ENCODE measurements at places on chromosomes 7 and 10.

GRCh38 chr10:35012781-35013180 lies 77.4 kb downstream of the CUL2 start:
- no peak for DNase-seq

- DNase-seq, result no peak
These were observed 44.8 kb downstream of the PALS2 start for GRCh38 chr7:24617957-24618616.

DNA sequence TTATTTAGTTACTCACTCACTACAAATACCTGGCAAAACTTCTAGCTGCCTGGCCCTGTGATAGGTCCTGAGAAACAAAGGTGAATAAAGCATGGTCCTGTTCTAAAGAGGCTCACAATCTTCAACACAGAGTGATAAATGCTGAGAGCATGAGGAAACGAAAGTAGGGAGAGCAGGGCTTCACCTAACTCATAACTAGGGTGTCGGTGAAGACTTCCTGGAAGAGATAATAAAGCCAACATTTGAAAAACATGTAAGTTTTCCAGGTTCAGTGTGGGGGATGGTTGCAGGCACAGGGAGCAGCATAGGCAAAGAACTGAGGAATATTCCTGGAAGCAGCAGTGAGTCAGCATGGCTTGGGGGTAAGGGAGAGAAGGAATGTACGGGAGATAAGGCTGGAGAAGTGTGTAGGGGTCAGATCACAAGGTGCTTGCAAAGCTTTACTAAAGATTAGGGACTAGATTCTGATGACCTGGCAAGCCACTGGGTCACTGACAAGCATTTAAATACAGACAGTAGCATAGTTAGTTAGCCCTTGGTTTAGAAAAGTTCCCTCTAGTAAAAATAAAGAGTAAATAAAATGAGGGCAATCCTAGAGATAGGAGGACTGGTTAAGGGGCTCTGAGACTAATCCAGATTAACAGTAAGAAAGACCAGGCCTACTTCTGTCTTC lies 5.1 kb downstream of the KEL start:
- DNase-seq, result no peak

GRCh38 chr10:42755028-42755451 lies 27.6 kb upstream of the BMS1 start:
- DNase-seq, result peak; percentile 10

GRCh38 chr7:81627536-81628287 lies 142.1 kb downstream of the HGF start:
- no peak for DNase-seq

DNA sequence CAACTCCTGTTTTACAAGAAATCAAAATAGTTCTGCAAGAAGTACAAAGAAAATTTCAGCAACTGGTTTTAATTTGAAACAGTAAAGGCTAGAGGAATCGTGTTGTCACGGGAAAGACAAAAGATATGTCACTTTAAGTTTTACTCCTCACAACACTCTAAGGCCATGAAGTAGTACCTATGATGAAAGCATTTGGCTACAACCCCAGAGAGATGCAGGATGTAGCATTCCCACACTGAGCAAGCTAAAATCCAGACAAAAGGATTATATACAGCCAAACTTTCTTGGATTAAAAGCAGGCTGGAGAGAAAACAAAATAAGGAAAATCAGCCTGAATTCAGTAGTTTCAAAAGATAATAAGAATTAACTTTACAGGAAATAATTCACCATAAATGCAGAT lies 245.5 kb upstream of the STEAP1 start:
- DNase-seq, result no peak

DNA sequence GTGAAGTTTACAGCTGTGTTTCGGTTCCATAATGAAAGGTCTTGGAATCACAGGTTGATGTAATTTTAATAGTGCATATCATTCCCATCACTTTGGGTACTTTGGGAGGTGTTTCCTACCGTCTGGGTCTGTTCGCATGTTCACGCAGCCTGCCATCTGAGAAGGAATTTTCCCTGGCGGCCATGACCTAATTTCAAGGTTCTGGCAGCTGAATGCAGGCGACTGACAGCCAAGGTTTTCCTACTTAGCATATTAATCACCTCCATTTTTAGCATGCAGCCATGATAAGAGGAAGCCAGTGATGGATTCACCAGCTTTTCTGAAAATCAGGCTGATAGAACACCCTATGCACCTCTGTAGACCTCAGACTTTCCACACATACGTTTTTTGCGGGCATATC lies 319.1 kb upstream of the TMEM229A start:
- no peak for DNase-seq

- DNase-seq, result peak; percentile 37
These were observed 53.6 kb downstream of the PYROXD2 start for GRCh38 chr10:98361131-98362025.

- DNase-seq, result no peak
These were observed 74.8 kb upstream of the CXCL12 start for GRCh38 chr10:44459671-44460070.

DNA sequence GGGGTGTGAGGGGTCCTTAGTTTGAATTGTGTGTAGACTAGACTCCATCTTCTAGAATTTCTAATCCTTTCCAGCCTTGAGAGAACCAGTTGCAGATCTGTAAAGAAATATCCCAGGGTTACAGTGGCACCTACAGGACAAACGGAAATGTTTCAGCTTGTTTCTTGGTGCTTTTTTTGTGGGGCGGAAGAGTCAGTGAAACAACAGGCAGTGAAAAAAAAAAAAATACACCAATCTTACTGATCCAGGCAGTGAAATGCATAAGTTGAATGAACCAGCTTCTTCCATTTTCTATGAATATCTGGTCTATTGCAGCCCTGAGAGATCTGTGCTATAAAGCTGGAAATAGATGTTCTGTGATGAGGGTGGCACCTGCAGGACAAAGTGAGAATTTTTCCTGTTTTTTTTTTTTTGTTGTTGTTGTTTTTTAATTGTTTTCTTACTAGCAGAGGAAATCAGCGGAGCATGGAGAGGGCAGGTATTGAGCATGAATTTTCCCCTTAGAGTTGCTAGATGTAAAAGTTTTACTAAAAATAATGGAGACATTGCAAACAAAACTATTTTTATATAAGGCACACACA lies 81.9 kb upstream of the DYNC1I1 start:
- DNase-seq, result no peak

DNA sequence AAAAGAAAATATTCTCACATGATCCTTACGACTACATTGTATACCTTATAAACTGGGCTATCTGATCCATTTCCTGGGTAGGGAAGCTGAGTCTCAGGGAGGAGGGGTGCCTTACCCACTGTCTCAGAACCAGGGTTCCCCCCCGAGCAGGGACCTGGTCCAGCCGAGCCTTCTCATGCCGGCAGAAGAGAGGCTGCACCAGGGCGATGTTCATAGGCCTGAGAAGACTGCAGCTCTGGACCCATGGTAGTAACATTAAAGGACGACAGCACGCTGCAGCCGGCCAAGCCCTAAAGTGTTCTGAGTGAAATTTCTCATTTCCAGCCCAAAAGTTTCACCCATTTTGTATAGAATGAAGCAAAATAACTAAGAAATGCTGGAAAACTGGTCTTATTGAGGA lies 163.0 kb upstream of the TNS3 start:
- no peak for DNase-seq

GRCh38 chr7:50826371-50827172 lies 43.9 kb upstream of the GRB10 start:
- DNase-seq, result peak; percentile 43

- no peak for DNase-seq
These were observed 64.7 kb upstream of the CTTNBP2 start for GRCh38 chr7:117937753-117938483.

- no peak for DNase-seq
These were observed 10.0 kb downstream of the TLX1 start for GRCh38 chr10:101140950-101141615.

- DNase-seq, result no peak
These were observed 109.8 kb downstream of the PTPRN2 start for GRCh38 chr7:158477866-158478265.

- DNase-seq, result no peak
These were observed 18.5 kb upstream of the NODAL start for GRCh38 chr10:70459774-70460490.

GRCh38 chr7:27941522-27941921 lies 201.6 kb downstream of the TAX1BP1 start:
- no peak for DNase-seq

DNA sequence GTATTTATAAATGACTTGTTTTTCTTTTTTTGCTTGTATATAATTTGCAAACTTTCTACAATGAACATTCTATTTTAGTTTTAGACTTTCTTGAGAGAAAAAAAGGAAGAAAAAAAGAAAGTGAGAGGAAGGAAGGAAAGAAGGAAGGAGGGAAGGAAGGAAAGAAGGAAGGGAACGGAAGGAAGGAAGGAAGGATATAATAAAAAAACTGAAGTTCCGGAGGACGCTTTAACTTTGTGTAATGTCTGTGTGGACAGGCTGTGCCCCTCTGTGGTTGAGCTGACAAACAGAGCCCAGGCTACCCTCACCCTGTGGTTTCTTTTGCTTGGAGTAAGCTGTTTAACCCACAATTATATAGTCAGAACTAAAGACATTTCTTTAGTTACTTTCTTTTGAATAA lies 108.7 kb downstream of the SEMA3D start:
- DNase-seq, result no peak

DNA sequence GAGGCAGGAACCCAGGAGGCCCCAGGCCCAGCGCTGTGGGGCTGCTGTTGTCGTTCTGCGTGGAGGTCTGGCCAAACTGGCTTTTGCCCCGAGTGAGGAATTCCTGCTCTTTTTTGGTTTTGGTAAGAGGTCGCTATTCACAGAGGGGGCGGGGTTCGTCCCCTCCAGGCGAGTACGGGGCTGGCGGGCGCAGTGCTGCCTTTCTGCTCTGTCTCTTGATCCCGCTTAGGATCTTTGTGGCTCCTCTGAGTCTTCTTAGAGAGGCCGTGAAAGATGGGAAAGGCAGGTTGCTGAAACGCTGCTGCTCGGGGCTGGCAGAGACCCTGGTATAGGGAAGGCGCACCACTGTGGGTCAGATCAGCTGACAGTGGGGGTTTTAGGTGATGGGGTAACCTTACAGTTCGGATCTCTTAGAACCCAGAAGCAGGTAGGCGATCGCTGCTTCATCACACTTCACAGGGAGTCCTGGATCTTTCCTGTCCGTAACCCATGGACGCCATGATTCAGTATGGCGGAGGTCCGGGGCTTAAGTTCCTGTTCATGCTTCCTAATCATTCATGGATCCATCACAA lies 136.7 kb downstream of the KIF20B start:
- DNase-seq, result no peak

DNA sequence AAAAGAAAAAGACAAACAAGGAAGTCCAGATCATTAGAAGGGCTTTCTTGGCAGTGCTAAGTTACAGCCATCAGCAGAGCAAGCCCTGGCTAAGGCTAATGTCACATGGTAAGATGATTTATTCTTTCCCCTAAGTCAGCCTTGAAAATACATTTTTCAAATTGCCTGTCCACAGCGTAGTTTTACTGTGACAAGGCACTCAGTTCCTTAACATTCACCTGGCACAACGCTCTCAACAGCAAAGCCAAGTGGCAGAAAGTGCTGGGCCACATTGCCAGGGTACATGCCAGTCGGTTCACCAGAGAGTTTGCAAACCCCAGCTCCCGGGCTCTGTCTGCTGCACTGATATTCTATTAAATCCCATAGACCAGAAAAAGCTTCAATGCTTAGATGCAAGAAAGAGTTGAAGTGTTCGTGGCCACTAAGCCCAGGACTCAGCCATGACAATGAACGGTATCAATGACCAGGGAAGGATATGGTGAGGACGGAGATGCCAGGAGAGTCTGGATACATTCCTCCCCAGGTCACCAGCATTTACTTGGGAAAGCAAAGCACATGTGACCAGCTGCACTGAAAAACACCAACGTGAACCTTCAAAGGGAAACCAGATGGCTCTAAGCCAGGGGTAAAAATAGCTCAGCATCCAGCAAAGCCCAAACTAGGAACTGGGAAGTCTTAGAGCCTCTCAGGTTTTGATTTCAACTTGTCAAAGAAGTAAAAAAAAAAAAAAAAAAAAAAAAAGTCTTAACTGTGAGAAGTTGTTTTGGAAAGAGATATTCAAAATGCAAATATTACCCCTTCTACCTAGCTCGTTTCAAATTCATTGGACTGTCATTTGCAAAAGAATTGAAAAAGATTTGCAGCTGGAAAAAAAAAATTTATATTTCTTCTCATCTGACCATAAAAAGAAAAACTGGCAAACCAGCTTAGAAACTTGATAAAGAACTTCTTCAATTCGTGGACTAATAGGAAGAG lies 23.9 kb upstream of the MPP7 start:
- peak; percentile 19 for DNase-seq

GRCh38 chr7:1200045-1200444 lies 32.6 kb upstream of the UNCX start:
- no peak for DNase-seq

DNA sequence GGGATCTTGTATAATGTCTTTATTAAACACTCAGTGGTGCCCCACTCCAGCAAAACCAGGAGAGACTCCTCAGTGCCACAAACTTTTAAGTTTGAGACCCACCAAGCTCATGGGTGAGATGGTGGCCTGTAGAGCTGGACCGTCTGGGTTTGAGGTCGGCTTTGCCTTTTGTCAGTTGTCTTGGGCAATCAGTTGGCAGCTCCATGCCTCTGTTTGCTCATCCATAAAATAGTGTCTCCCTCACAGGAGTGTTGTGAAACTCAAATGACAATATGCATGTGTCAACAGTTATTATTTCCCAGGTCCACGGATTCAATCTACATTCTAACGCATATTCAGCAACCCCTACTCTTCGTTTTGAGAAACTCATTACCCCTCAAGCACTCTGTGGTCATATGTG lies 367.8 kb upstream of the C7orf33 start:
- no peak for DNase-seq

DNA sequence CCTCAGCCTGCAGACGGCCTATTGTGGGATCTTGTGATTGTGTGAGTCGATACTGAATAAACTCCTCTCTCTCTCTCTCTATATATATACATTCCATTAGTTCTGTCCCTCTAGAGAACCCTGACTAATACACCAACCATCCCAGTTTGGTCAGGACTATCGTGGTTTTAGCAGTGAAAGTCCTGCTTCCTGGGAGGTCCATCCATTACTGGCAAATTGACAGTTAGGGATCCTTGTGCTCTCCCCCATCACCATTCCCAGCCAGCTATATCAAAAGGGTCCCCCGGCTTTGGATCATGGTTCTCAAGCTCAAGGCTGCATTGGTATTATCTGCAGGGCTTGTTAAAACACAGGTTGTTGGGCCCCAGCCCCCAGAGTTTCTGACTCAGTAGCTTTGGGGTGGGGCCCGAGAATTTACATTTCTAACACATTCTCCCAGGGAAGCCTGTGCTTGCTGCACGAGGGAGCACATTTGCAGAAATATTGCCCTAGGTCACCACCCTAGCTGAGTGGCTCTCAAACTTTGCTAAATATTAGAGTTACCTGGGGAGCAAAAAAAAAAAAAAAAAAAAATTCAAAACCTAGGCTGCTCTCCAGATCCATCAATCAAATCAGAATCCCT lies 899.1 kb upstream of the AUTS2 start:
- DNase-seq, result no peak

GRCh38 chr7:122791959-122792545 lies 89.3 kb upstream of the RNF148 start:
- DNase-seq, result no peak

DNA sequence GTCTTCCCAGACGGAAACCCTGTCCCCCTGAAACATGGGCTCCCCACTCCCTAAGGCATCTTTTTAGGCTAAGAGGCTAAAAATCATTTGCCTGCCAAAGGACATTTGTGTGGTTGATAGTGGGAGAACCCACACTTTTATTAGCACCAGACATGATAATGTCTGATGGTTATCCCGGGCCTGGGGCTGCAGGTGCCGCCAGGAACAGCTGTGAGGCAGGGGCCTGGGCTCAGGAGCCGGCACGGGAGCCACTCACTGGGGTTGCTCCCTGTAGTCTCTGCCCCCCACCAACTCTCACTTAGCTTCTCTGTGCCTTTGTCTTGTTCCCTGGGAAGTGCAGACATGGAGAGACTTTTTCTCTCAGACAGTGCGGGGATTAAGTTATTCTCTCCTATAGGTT lies 193.6 kb downstream of the GLRX3 start:
- no peak for DNase-seq

GRCh38 chr10:77074104-77074624 lies 563.4 kb downstream of the KCNMA1 start:
- no peak for DNase-seq

Measured in stimulated activated naive CD8-positive, alpha-beta T cell treated with anti-CD3 and anti-CD28 coated beads, Interleukin-15, Interleukin-2, amounts not matched to agents 100 U/mL and 50 U/mL, for 24 hours (primary cell).